Mesothelial cell of epicardium (in vitro differentiated cells): ENCODE measurements at places on chromosomes 5 and 9. TPM values are rescaled to one million over a fixed set of nuclear protein-coding genes. Genes with fewer than 3 reads are reported as not detected.

DNA sequence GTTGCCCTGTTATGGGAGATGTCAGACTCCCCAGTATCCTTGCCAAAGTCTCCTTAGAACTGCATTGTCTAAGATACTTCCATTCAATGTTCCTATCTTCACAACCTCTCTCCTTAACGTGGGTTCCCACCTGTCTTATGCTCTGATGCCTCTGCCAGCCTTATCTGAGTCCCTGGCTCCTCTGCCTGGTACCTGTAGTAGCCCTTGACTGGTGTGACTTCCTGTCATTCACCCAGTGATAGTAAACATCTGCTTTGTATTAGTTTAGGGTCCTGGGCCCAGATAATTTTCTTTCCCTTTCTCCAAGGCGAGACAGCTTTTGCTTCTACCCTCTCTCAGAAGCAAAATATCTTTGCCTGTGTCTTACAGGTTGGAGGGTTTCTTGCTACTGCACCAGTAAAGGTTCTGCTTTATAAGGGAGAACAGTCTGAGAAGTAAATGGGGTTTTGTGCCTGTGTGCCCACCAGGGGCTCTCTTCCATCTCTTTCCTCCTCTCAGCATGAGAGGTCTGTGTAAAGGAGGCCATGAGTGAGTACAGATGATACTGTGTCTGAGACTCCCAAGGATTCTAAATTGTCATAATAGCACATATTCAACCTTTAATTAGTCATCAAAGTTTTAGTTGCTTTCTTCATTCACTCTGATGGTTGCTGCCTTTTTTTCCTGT, 220.8 kb downstream of the PRR16 start:
- no peak overlapping the region for H3K4me3 ChIP-seq
- no peaks in the 10 kb centered on the region for H3K27me3 ChIP-seq
- peaks cover 1% of the 10 kb centered on the region for H3K4me1 ChIP-seq

DNA sequence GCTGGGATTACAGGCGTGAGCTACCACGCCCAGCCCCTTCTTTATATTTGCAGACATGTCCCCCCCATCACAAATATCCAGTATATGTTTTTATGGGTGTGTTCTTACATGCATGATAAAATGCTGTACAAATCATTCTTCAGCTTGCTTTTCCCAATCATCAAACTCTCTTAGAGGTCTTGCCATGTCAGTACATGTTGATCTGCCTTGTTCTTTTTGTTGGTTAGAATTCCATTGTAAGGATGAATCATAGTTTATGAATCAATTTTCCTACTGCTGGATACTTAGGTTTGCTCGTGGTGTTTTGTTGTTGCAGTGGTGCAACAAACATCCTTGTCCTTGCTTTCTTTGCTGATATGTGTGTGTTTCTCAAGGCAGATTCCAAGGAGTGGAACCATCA, 79.9 kb upstream of the NEURL1B start:
- peaks cover 4% of the 10 kb centered on the region for H3K27me3 ChIP-seq
- H3K4me3 ChIP-seq, result no peak overlapping the region
- H3K27ac ChIP-seq, result no peak overlapping the region
- DNase-seq, result no peak

Gene FCN1
- not detected in 3 replicates for total RNA-seq

Gene SOX30
- total RNA-seq, result not detected in 3 replicates

GRCh38 chr5:80806929-80807328, 152.1 kb upstream of the DHFR start:
- H3K36me3 ChIP-seq, result peaks cover 27% of the 10 kb centered on the region
- no peaks in the 10 kb centered on the region for H3K4me1 ChIP-seq
- no peak overlapping the region for H3K27ac ChIP-seq
- DNase-seq, result no peak
- no peaks in the 10 kb centered on the region for H3K27me3 ChIP-seq
- H3K4me3 ChIP-seq, result no peak overlapping the region

DNA sequence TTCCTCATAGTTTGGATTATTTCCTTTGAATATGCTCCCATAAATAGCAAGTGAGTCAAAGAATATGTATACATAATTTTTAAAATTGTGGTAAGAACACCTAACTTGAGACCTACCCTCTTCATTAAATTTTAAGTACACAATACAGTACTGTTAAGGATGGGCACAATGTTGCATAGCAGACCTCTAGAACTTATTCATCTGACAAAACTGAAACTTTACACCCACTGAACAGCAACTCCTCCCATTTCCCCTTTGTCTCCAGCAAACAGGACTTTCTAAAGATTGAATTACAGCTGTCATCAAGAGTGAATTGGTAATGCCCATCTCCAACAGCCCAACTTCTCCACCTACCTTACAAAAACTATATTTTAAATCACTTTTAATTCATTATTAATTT, 388.9 kb downstream of the HTR1A start:
- DNase-seq, result no peak
- H3K27ac ChIP-seq, result no peak overlapping the region
- H3K4me1 ChIP-seq, result no peaks in the 10 kb centered on the region
- no peaks in the 10 kb centered on the region for H3K36me3 ChIP-seq
- no peaks in the 10 kb centered on the region for H3K27me3 ChIP-seq
- H3K4me3 ChIP-seq, result no peak overlapping the region

- peaks cover 56% of the 10 kb centered on the region for H3K27me3 ChIP-seq
- no peak overlapping the region for H3K27ac ChIP-seq
- no peaks in the 10 kb centered on the region for H3K4me1 ChIP-seq
- DNase-seq, result no peak
- H3K4me3 ChIP-seq, result no peak overlapping the region
Measured at GRCh38 chr9:98347642-98348041, 92.2 kb upstream of the TBC1D2 start.

- H3K4me1 ChIP-seq, result peaks cover 24% of the 10 kb centered on the region
- H3K4me3 ChIP-seq, result no peak overlapping the region
- no peaks in the 10 kb centered on the region for H3K27me3 ChIP-seq
Measured at GRCh38 chr5:142122121-142122520, 13.5 kb downstream of the NDFIP1 start.

GRCh38 chr9:125492719-125493118, 214.3 kb downstream of the MAPKAP1 start:
- peaks cover 51% of the 10 kb centered on the region for H3K4me1 ChIP-seq
- DNase-seq, result no peak
- no peak overlapping the region for H3K4me3 ChIP-seq
- H3K27ac ChIP-seq, result peak overlapping the region; percentile 33
- H3K27me3 ChIP-seq, result no peaks in the 10 kb centered on the region

DNA sequence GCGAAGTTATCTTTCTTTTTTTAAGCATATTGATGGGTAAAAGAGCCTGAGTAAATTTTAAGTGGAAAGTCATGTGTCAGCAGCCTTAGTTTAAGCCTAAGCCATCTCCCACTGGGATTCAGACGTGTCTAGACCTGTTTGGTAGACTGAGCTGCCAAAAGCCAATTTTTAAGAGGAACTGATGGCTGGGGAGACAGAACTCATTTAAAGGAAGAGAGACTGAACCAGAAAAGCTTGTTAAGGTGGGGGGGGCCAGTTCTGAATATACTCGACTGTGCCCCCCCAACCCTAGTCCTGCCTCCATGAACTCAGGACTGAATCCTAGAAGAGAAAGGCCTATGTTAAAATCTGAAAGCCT, 58.3 kb upstream of the PLPP1 start:
- H3K27me3 ChIP-seq, result no peaks in the 10 kb centered on the region
- no peak overlapping the region for H3K4me3 ChIP-seq
- no peaks in the 10 kb centered on the region for H3K36me3 ChIP-seq
- H3K27ac ChIP-seq, result peak overlapping the region; percentile 19

DNA sequence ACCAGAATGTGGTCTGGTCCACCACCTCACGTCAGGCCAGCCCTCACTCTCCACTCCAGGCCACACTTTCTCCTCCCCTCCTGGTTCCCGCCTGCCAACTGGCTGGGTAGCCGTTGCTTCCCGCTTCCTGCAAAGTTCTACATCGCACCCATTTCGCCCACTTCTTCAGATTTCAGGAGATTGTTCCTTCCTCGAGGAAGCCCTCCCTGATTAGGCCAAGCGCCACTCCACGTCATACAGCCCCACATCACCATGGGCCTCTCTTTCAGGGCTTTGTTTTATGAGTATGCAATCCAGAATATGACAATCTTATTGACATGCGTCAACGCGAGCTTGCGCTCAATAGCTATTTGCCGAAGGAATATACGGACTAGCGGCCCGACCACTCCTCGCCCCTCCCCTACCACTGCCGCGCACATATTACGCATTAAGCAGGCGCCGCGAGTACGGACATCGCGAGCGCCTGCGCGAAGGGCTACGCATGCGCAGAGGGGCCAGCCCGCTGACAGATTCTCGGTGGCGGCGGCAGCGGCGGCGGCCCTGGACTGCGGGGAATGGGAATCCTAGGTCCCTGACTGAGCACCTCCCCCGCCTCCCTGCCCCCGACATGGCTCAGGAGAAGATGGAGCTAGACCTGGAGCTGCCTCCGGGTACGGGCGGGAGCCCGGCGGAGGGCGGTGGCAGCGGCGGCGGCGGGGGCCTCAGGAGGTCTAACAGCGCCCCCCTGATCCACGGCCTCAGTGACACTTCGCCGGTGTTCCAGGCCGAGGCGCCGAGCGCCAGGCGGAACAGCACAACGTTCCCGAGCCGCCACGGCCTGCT, 74.7 kb downstream of the PIP5K1B start:
- DNase-seq, result peak; percentile 99
- peaks cover 2% of the 10 kb centered on the region for H3K27me3 ChIP-seq
- H3K4me3 ChIP-seq, result no peak overlapping the region
- H3K36me3 ChIP-seq, result no peaks in the 10 kb centered on the region
- H3K4me1 ChIP-seq, result peaks cover 11% of the 10 kb centered on the region

GRCh38 chr5:134070725-134071613, 43.5 kb upstream of the TCF7 start:
- H3K36me3 ChIP-seq, result no peaks in the 10 kb centered on the region
- peaks cover 10% of the 10 kb centered on the region for H3K27me3 ChIP-seq
- DNase-seq, result no peak
- peaks cover 21% of the 10 kb centered on the region for H3K4me1 ChIP-seq
- H3K4me3 ChIP-seq, result peak overlapping the region; percentile 56
- H3K27ac ChIP-seq, result no peak overlapping the region

DNA sequence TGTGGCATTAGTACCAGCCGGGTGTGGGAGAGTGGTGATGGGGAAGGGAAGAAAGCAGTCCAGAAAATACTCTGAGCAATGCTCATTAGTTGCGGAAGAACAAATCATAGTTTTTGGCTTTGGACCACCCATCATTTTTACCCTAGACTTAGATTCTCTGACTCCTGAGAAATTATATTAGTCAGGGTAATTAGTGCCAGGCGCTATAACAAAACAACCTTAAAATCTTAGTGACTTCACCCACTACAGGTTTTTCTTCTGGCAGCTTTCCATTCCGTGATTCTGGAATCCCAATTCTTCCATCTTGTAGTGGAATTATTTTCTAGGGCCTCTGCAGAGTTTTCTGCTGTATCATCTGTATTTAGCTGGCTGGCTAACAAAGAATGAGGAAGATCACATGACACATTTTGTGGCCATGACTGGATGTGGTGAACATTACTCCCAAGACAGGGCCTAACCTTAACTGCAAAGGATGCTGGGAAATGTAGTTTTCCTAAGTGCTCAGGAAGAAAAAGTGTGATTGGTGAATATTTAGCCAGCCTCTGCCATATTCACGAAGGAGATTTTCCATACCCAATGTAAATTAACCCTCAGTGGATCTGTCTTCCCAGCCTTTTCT, 373.0 kb upstream of the MEF2C start:
- H3K27ac ChIP-seq, result no peak overlapping the region
- H3K4me1 ChIP-seq, result peaks cover 17% of the 10 kb centered on the region
- no peak for DNase-seq
- no peaks in the 10 kb centered on the region for H3K27me3 ChIP-seq
- H3K4me3 ChIP-seq, result no peak overlapping the region

Gene C9orf153
- 0.27 to 0.51 TPM (median 0.41 TPM) in 3 replicates for total RNA-seq

Gene IFNA2
- 0.34 to 0.62 TPM (median 0.58 TPM) in 3 replicates for total RNA-seq

Gene CSF1R
- 0.07 to 0.27 TPM (median 0.18 TPM) in 3 replicates for total RNA-seq

Gene ITGA1
- 8.3 to 10.8 TPM (median 9.1 TPM) in 3 replicates for total RNA-seq

DNA sequence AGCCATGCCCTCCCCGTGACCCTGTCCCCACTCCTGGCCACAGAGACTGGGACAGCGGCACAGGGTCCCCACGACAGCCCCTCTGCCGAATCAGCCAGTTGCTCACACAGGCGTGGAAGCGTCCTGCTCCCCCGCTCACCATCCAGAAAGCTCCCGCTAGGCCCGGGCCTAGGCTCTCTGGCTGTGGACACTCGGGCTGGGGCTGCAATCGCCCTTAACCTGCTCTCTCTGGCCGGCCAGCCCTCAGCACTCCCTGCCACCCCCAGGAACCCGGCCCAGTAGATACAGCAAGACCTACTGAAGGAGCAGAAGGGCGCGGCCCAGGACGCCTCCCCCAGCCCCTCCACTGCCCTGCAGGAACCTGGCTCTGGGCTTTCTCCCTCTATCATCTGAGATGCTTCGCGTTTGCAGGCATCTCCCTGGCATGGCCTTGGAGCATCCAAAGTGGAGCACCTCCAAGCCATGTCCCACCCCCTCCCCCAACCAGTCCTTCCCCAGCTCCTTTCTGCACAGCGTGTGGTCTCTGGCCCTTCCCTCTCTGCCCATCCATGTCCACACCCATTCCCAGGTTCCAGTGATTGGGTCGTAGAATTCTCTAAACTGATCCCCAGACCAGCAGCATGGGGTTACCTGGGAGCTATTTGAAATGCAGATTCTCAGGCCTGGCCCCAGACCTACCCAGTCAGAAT, 113.7 kb upstream of the LMX1B start:
- H3K4me1 ChIP-seq, result peaks cover 11% of the 10 kb centered on the region
- DNase-seq, result peak; percentile 16
- H3K27me3 ChIP-seq, result peaks cover 17% of the 10 kb centered on the region
- peak overlapping the region; percentile 58 for H3K4me3 ChIP-seq

Gene SLC36A2
- total RNA-seq, result not detected in 3 replicates

DNA sequence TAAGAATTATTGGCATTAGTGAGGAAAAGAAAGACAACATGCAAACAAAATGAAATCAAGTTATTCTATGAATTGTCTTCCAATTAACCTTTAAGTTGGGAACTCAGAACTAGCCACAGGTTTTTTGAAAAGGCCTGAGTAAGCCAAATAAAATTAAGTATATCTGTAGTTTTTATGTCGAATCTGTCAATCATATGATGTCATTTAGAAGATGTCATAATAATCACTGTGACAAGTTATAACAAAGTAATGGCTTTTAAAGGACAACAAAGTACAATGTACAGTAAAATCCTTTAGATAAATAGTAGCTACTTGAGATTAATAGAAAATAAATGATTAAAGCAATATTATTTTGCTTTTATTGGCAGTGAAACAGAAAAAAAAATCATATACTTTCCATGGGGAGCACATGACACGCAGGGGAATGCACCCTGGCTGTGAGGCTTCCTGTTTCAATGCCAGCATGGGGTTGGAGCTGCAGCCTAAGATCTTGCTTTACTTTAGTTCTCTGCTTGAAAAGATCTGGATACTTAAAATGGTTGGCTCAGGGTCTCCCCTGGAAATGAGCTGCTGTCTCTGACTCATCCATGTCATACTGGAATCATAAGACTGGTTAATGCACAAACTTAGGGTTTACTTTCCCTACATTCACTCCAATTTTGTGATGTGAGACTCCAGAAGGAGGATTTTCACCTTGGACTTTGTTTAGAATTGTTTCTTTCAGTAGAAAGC, 284.3 kb downstream of the TAF11L14 start:
- no peaks in the 10 kb centered on the region for H3K36me3 ChIP-seq
- H3K4me1 ChIP-seq, result no peaks in the 10 kb centered on the region
- H3K27ac ChIP-seq, result no peak overlapping the region
- no peak for DNase-seq
- peaks cover 1% of the 10 kb centered on the region for H3K27me3 ChIP-seq
- no peak overlapping the region for H3K4me3 ChIP-seq

- H3K27ac ChIP-seq, result no peak overlapping the region
- no peak for DNase-seq
- H3K4me1 ChIP-seq, result peaks cover 17% of the 10 kb centered on the region
- peaks cover 11% of the 10 kb centered on the region for H3K27me3 ChIP-seq
Measured at GRCh38 chr5:169213479-169213878, 87.5 kb downstream of the SLIT3 start.
